SK-MEL-5 (cell line): ENCODE measurements at places on chromosomes 11 and 22. TPM values are rescaled to one million over a fixed set of nuclear protein-coding genes. Genes with fewer than 3 reads are reported as not detected.

BARX2 gene
- total RNA-seq, result not detected in 2 replicates

CNGA4 gene
- not detected in 2 replicates for total RNA-seq

IL17REL gene
- total RNA-seq, result not detected in 2 replicates

GAL gene
- 0.29 TPM in 1 of 2 replicates, not detected in the other for total RNA-seq

TUBA8 gene
- 0.50 and 0.88 TPM in 2 replicates for total RNA-seq

BANF1 gene
- 30.0 and 34.6 TPM in 2 replicates for total RNA-seq

TMEM191C gene
- total RNA-seq, result 0.27 and 1.3 TPM in 2 replicates

BACE1 gene
- total RNA-seq, result 2.0 and 2.3 TPM in 2 replicates

- no peak for DNase-seq
Measured at GRCh38 chr11:125649465-125650166, 24.7 kb downstream of the CHEK1 start.

GRCh38 chr11:68735125-68735524, 16.2 kb downstream of the TESMIN start:
- no peak for DNase-seq

DNA sequence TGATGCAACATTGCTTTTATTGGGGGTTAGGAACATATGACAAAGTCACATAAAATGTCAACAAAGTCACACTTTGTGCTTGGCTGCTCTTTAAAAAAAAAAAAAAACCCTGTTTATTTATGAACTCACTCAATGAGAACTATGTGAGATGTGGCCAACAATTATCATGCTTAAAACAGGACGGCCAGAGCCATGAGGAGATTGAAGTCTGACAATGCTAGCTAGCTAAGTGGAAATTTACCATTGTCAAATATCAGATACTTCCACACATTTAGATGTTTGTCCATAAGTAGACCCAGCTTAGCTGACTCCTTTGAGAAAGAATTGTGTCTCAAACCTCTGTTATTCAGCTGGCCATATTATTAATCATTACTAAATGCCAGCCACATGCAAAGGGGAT, 26.9 kb downstream of the BLID start:
- DNase-seq, result no peak

- DNase-seq, result no peak
Measured at GRCh38 chr11:86138958-86139357, 70.1 kb upstream of the PICALM start.

DNA sequence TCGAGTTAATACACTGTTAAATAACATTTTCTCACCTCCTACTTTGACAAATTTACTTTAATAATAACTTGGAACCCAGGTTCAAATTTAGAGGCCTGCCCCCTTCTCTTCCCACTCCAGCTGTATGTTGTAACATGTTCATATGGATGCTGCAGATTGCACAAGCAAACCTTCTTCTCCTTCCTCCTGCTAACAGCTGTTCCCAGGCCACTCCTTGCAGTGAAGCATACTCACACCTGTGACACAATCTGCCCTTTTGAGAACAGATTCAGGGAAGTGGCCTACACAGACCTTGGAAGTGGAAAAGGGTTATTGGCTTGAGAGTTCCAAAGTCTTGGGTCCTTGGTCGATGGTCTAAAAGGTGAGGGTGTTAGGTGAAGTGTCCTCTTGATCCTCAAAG, 131.9 kb downstream of the TEAD1 start:
- no peak for DNase-seq

GRCh38 chr11:44555031-44555800, 10.2 kb upstream of the CD82 start:
- peak; percentile 34 for DNase-seq

DNA sequence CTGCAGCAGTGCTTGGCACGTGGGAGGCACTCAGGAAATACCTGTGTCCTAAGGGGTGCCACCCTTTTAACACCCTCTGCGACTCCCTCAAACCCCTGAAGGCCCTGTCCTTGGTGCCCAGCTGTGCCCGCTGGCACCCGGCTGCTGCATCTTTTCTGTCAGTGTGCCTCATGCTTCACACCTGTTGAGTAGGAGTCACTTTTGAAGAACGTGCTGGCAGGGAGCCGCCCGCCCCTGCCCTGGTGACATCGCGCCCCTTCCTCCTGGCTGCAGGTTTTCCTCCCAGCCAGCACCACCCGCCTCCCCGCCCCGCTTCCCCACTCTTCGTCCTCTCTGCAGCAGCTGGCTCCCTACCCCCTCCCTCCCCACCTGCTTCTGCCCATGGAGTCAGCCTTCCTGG, 17.8 kb downstream of the FRMD8 start:
- no peak for DNase-seq

DNA sequence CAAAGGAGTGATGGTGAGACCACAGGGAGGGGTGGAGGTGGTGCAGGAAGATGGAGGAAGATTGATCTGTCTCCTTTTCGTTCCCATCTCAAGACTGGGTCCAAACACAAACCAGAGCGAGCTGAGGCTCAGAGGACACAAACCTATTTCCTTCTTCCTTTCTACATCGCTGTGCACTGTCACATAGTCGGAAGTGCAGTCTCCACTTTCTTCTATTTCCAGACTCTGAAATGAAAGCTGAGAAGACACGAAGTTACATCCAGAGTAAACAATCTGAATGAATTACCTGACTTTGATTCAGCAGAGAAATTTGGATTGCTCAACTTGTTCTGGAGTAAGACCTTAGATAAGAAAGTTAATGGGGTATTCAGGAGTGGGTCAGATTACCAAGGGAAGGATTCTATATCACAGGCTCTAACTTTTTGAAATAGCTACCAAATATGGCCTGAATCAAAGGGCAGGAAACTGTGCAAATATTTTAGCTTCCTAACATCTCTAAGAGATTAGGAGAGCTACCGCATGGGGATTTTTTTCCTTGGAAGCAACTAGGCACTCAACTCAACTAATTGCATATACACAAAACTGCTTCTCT, 14.4 kb downstream of the OVCH2 start:
- DNase-seq, result no peak

DNA sequence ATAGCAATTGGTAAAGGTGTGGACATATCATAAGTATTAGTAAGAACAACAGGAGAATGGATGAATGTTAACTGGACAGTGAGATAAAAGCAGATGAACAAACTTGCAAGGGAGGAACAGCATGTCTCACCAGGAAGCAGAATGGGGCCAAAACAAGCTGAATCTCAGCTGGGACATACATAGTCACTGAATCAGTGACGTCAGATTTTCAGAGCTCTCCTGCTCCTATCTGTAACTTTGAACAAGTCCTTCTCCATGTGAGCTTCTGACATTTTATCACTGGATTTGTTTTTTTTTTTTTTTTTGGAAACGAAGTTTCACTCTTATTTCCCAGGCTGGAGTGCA, 118.7 kb downstream of the BBOX1 start:
- no peak for DNase-seq

DNA sequence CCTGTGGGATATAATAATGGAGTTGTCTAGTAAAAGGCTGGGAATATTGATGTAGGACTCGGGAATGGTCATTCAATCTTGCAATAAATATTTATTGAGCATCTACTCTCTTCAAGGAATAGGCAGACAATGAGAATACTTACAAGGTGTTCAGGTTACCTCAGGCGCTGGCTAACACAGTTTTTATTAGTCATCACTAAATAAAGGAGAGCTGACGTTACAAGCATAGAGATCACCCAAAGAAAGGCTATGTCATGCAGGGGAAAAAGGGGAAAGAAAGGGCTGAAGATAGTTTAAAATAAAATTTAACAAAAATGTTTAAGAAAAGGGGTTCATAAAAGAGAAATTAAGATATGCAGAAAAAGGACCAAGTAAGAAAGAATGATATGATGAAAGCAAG, 15.8 kb upstream of the CTSC start:
- DNase-seq, result no peak

DNA sequence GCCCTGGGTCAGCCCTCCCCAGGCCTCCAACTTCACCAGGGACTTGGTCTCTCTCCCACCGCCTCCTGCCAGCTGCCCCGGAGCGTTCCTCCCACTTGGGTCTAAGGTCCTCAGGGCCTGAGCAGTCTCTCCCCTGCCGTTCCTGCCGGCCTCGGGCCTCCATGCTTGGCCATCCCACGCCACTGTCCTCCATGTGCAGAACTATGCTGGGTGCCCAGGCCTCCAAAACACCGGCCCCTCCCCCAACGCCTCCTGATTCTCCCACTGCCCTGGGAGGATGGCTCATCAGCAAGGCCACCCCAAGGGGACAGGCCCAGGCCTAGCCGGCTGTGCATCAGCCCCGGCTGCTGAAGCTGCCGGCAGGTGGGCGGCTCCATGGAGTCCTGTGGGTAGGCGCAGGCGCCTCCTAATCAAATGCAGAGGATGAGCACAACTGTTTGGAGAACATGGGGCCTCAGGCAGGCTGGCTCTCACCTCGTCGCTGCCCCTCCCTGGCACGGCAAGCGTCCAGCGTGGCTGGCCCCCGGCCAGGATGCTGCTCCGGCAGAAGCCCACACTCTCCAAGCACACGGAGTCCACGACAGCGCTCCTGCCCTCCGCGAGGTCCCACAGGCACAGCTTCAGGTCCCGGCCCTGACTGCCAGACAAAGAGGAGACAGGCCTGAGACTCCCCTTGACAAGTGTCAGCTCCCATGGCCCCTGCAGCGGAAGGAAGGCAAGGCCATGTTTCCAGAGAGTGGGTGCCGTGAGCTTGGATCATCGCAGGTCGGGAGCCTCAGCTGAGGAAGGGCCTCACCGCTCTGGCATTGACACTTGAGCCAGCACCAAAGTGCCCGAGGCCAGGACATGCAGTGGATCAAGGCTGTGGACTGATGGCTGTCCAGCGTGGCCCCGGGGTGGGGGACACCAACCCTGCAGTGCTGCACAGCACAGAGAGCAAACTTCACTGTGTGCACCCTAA, 42.6 kb downstream of the GNB1L start:
- no peak for DNase-seq

GRCh38 chr11:67356864-67357561, 3.7 kb upstream of the POLD4 start:
- DNase-seq, result peak; percentile 80

DNA sequence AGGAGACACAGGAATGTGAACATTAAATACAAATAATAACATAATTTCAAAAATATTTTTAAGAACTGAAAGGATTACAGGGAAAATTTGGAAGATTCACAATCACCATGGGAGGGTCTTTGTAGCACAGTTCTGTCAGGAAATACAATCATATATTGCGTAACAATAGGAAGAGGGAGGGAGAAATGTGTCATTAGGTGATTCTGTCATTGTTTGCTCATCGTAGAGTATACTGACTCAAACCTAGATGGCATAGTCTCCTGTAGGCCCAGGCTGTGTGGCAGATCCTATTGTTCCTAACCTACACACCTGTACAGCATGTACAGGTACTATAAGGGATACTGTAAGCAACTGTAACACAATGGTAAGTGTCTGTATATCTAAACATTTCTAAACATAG, 330.4 kb downstream of the BRD1 start:
- DNase-seq, result no peak

- no peak for DNase-seq
Measured at GRCh38 chr11:2265396-2265795, 5.0 kb downstream of the ASCL2 start.

- no peak for DNase-seq
Measured at GRCh38 chr11:67349036-67349435, 4.3 kb downstream of the POLD4 start.

DNA sequence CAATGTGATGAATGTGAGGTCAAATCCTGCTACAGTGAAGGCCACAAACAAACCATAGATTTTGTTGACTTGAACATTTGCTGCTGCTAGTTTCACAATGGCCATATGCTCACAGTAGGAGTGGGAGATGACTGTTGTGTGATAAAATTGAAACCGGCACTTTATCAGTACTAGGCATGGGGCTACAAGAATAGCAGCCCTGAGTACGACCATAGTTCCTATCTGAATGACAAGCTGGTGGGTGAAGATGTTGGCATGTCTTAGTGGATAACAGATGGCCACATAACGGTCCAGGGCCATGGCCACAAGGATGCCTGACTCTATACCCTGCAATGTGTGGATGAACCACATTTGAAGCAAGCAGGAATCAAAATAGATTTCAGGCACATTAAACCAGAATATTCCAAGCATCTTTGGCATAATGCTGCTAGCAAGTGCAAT, 2.8 kb downstream of the OR52A1 start:
- DNase-seq, result no peak

DNA sequence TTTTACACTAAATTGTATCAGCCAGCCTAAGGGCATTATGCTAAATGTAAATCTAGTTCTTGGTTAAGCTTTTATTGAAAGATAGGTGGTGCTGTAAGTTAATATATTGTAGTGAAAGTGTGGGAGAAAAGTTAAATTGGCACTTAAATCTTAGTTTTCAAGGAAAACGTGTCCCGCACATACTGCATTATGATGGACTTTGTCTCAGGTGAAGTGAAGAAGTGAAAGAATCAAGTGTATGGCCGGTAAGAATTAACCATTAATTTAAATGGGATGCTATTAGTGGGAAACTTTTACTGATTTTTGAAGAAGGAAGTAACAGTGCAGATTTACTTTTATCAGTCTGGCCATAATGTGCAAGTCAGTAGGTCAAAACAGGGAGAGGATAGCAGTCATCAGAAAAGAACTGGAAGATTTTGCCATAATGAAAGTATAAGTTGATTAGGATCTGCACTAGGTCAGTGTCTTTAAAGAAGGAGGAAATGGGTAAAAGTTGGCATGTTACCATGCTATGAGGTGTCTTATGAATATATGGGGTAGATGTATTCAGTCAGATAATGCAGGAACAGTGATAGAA, 81.6 kb downstream of the PDHX start:
- DNase-seq, result peak; percentile 49

DNA sequence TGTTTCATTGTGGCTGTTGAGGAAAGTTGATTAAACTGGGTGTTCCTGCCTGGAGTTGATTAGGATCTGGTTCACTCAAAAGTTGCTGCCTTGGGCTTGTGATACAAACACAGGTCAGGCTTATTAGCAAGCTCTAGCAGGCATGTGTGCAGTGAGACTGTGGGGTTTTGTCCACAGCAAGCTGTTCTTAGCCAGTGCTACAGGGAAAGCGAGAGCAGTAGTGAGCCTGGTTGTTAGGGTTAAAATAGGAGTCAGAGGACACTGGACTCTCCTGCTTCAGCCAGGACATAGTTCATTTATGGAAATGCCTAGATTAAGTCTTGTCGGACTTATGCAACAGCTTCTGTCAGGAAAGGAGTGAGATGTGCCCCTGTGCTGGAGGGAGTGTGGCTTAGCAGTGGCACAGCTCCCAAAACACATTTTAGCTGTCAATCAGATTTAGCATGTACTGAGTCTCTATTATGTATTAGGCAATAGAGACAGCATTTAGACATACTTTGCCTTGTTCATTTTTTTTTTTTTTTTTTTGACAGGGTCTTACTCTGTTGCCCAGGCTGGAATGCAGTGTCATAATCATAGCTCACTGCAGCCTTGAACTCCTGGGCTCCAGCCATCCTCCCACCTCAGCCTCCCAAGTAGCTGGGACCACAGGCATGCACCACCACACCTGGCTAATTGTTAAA, 8.7 kb downstream of the SNRPD3 start:
- no peak for DNase-seq

- no peak for DNase-seq
Measured at GRCh38 chr11:76878014-76878413, 17.3 kb downstream of the ACER3 start.
